HepG2 (cell line): ENCODE measurements at places on chromosomes 13 and 19.

GRCh38 chr13:111153279-111153976 lies 38.3 kb downstream of the ARHGEF7 start:
- peak; percentile 88 for DNase-seq

GRCh38 chr13:92473765-92474475 lies 752.7 kb upstream of the GPC6 start:
- DNase-seq = no peak

GRCh38 chr19:28074773-28075172 lies 1138.2 kb downstream of the UQCRFS1 start:
- no peak for DNase-seq

DNA sequence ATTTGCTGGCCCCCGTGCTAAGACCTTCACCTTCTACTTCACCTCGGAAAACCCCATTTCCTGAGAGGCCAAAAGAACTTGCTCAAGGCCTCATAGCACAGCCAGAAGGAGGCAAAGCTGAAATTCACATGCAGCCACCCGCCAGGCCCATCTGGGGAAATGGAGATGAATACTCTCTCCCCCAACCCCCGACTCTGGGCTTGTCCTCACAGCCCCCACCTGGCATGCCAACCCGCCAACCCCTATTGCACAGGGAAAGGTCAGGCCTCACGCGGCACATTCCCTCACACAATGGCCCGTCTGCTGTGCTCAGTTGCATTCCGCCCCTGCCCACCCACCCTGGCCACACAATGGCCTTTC lies 3.2 kb downstream of the PRX start:
- DNase-seq = no peak

DNA sequence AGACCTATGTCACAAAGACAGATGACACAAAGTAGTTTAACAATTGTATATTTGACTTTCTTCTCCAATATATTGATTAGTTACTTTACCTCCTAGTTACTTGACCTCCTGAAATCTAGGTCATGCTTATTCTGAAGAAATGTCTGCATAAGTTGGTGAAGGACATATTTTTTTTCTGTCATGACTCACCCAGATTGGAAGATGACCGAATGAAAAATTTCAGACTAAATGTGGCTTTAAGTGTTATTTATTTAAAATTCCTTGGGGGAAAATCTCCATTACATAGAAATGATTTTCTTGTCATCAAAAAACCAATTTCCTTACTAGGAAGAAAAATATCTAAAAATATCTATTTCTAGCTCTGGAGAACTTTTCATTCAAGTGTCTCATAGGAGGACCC lies 217.1 kb downstream of the POSTN start:
- no peak for DNase-seq

GRCh38 chr19:55196803-55197202 lies 12.5 kb downstream of the PTPRH start:
- no peak for DNase-seq

DNA sequence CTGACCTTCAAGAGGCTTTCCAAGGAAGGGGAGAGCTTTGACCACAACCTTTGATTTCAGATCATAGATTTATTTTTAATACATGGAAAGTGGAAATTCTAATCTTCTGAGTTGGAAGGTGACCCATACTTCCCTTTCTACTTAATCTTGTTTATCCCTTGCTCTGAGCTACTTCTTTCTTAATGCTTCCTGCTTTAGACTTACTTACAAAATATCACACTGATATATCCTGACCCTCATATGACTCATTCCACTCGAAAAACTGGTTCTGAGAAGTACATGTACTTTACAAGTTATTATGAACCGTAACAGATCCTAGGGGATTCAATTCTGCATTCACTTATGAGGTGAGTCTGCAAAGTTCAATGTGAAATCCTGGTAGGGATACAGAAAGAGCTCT lies 76.2 kb upstream of the IRS2 start:
- no peak for DNase-seq

DNA sequence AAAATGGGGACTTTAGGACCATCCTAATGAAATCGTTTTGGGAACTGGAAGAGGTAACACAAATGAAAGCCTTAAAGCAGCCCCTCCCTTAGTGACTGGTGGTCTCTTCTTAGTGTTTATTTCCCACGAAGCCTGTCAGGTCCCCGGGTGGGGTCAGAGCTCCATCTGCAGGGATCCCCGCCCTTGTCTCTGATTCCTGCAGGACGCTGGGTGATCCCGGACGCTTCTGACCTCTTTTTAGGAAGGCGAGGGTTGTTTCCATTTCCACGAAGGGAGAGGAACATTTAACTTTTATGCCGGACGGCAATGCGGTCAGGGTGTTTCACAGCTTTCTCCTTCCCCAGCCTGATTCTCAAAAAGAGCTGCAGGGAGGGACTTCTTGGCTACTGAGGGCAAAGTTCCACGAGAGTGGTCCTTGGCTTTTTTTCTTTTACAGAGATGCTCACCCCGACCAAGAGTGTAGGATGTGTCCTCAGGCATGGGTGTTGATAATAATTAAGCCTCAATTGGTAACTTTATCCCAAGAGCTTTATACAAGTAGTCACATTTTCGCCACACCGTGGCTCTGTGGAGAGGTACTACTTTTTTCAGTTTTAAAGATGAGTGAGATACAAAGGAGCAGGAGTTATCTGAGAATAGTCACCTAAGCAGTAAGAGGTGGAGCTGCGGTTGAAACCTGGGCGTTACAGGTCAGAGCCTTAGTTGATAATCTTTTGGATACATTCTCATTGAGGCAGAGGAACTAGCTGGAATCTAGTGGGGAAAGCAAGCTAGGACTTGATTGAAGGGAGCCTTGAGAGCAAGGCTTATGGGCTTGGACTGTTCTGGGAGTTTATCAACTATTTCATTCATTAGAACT lies 813 bp downstream of the ZNF284 start:
- DNase-seq = no peak

GRCh38 chr13:49939321-49939720 lies 3.2 kb upstream of the SPRYD7 start:
- DNase-seq = no peak

GRCh38 chr19:5953030-5953589 lies 24.8 kb downstream of the RANBP3 start:
- no peak for DNase-seq

- DNase-seq = no peak
These were observed 961.9 kb downstream of the DIAPH3 start for GRCh38 chr13:59201841-59202240.

- peak; percentile 20 for DNase-seq
These were observed 51.1 kb downstream of the FAM216B start for GRCh38 chr13:42832341-42833096.

- DNase-seq = no peak
These were observed 382.8 kb downstream of the TSHZ3 start for GRCh38 chr19:30966486-30966885.

- no peak for DNase-seq
These were observed 114.4 kb upstream of the IRS2 start for GRCh38 chr13:109900741-109901140.

- DNase-seq = no peak
These were observed 185.2 kb downstream of the KLF12 start for GRCh38 chr13:73948848-73949529.

GRCh38 chr13:52644108-52644507 lies 1.9 kb downstream of the HNRNPA1L2 start:
- no peak for DNase-seq

DNA sequence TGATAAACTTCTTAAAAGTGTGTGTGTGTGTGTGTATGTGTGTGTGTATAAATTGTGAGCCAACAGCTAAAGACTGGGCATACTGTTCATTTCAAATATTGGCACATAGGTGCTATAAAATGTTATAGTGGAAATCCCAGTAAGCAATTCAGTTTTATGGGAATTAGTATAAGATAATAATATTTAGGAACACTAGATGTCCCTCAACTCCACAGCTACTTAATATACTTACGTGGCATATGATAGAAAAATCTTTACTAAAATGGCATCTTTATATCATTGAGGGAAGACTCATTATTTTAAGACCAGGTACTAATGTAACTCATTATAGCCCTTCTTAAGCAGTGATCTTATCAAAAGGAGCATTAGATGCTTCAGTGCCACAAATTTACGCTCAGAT lies 266.2 kb downstream of the MAB21L1 start:
- DNase-seq = no peak

DNA sequence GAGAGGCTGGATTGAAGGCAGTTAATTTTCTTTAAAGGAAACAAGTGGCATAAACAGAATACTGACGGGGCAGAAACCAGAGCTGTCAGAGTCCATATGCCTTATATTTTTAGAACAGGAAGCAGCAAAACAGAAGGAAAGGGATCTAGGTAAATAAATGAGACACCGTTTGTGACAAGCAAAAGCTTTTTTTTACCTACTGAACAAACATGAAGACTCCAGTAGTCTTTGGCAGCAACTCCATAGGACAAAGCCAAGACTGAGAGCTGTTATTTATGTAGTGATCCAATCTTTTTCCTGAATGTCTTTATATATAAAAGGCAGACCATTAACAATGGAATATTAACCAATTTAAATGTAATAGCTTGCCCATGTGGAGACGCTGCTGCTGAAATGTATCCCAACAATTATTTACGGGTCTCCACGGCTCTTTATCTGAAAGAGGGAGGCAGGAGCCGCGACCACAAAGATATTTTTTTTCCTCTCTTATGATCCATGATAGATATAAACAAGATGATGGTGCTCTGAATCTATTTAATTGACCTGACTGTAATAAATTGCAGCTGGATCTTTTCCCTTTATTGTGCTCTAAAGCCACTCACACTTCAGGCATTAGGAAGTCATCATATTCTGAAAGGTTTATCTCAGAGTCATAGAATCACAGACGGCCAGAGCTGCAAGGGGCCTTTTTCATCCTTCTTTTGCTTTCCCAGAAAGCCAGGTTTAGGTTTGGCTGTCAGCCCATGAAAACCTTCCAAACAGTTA lies 687.8 kb downstream of the EFNB2 start:
- no peak for DNase-seq

GRCh38 chr13:37144661-37145060 lies 39.2 kb upstream of the CSNK1A1L start:
- no peak for DNase-seq

DNA sequence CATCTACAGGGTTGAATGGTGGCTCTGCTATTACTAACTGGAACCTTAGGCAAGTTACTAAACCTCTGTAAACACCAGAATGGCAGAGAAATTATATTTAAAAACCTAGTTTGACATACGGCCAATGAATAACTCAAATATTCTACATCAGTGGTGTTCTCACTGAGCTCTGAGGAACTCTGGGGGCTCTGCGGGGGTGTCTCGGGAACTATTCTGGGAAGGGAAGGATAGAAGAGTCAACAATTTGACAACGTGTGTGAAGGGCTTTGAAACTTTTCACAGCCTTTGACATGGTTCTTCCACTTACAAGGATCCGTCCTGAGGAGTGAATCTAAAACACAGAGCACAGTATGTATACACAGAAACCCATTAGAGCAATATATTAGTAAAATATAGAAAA lies 38.7 kb downstream of the SOHLH2 start:
- no peak for DNase-seq

GRCh38 chr19:45581576-45581975 lies 3.0 kb downstream of the OPA3 start:
- no peak for DNase-seq

GRCh38 chr13:114067886-114068651 lies 64.4 kb downstream of the RASA3 start:
- no peak for DNase-seq

- no peak for DNase-seq
These were observed 9.8 kb downstream of the KBTBD6 start for GRCh38 chr13:41122838-41123237.

DNA sequence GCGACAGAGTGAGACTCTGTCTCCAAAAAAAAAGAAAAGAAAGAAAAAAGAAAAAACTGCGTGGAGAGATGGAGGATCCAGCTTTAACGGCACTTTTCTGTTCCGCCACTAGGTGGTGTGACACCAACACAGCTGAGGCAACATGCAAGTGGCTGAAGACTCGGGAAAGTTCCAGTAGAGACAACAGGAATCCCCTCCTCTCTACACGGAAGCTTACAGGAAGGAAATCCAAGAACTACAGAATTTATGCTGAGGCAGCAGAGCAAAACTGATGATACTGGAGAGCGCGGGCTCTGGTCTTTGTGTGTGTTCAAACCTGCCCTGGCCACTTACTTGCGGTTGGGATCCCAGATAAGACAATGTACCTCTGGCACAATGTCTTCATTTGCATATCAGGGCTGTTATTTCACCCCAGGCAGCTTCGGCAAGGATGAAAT lies 9.9 kb downstream of the RANBP3 start:
- DNase-seq = peak; percentile 64

- no peak for DNase-seq
These were observed 10.6 kb downstream of the ONECUT3 start for GRCh38 chr19:1763648-1764639.

DNA sequence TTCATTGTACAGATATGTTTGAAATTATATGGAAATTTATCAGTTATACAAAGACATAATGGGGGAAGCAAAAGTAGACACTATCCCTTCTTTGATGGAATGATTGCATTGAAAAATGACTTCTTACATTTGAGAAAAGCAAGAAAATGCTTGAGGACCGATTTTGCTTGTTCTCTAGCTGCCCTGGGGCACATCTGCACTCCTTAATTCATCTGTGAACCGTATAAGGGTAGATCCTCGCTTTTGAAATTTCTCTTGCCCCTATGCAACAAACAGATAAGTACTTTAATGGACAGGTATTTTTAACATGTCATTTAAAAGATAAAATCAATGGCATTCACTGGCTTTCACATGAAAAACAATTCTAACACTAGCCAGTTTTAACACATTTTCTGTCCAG lies 13.5 kb upstream of the MLNR start:
- DNase-seq = no peak

GRCh38 chr19:39402346-39403300 lies 4.0 kb upstream of the ZFP36 start:
- no peak for DNase-seq

GRCh38 chr13:59879281-59879680 lies 284.4 kb downstream of the DIAPH3 start:
- no peak for DNase-seq

DNA sequence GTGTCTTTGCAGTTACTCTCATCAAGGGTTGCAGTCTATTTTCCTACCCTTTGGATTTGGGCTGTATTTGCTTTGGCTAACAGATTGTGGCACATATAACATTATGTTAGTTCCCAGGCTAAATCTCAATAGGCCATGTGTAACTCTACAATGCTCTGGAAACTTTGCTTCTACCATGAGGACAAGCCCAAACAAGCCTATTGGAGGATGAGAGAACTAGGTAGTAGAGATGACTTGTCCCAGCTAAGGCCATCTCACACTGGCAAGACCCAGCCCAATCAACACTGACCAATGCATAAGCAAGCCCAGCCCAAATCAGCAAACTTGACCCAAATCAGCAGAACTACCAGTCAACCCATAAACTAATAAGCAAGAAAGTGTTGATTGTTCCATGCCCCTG lies 311.8 kb downstream of the NDFIP2 start:
- DNase-seq = no peak

DNA sequence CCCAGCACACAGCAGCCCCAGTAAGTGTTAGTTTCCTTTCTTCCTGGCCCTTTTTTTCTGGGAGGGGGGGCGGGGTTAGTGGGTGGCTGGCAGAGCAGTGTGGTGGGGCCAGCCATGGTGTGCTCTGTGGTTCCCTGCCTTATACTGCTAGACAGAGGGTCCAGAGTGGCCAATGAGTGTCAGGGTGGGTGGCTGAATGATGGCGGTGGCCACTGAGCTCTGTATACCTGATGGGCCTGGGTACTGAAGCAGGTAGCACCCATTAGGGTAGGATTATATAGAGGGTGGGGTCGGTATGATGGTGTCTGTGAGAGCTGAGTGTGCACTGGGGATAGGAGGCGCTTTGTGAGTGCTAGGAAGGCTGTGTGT lies 13.8 kb downstream of the CIC start:
- no peak for DNase-seq
